ENCODE measurements at places on chromosomes 11 and 22.

- DNase-seq = no peak
These were observed 5.1 kb upstream of the P2RX6 start for GRCh38 chr22:21009638-21010425.

- DNase-seq = no peak
These were observed 525 bp downstream of the DGCR2 start for GRCh38 chr22:19121631-19122142.

- no peak for DNase-seq
These were observed 13.6 kb downstream of the ADM start for GRCh38 chr11:10318527-10318802.

DNA sequence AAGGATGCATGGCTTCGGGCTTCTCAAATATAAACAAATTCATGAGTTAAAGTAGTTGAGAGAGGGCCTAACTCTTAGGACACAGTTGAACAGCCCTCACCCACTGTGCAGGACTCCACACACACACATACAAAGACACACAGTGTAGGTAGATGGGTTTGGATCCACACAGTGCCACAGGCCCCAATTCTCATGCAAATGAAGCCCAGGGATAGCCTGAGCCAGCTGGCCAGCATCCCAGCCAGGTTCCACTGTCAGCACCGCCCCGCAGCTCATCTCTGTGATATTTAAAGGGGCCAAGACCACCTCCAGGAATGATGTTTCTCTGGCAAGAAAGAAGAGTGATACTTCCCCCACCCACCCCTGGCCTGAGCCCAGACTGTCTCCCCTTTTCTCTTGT lies 11.7 kb downstream of the SLC35C1 start:
- DNase-seq = no peak

- no peak for DNase-seq
These were observed 62.1 kb upstream of the LMO1 start for GRCh38 chr11:8325591-8326304.

GRCh38 chr11:11451501-11452005 lies 98.5 kb upstream of the CSNK2A3 start:
- no peak for DNase-seq
